ENCODE measurements at places on chromosomes 13 and 19.

GRCh38 chr19:4103080-4103433, 20.9 kb downstream of the MAP2K2 start:
- DNase-seq: no peak

DNA sequence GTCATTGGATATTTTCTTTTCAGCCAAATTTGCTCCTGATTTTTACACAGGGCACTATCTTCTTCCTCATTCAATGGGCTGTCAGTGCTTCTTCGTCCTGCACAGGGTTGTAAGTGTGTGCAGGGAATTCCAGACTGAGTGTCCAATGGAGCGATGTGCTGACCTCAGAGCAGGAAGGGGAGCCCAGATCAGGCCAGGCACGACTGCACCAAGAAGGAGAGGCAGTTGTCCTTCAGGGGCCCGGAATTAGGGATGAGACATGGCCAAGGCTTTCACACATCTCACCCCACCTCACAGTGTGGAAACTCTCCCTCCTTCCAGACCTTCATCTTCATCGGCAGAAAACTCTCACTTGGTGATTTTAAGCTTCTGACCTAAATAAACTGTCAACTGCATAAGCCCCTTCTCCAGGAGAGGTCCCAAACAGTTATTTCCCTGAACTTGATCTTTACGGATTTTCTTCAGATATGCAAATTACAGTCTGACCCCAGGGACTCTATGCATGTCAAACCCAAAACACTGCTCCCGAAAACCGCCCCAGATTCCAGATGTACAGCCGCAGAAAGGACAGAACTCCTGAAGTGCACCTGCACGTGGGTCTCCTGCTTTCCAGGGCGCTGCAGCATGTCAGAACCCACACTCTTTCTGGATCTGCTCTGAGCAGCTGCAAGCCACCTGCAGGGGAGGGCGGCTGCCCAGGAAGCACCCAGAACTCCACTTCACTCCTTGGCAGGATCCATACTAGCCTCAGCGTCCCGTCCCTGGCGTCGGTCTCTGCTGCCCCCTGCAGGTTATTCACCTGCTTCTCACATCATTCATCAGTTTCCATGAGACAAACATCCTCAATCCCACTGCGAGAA, 625 bp upstream of the ZNF20 start:
- peak; percentile 68 for DNase-seq

DNA sequence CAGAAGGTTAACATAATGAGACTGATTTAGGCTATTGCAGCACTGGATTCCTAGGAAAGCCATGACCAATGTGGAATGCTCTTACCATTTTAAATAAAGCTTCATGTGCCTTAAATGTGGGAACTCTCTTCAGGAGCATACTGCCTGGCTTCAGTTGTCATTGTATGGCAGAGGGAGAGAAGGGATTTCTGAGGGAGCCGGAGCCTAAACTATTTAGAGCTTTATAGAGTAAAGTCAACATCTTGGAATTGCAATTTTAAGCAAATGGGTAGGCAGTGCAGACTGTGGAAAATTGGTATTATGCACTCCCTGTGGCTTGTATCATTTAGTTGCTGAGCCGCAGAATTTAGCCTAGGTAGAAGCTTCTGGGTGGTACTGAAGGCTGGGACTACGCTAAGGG, 2041.4 kb downstream of the PCDH9 start:
- no peak for DNase-seq

DNA sequence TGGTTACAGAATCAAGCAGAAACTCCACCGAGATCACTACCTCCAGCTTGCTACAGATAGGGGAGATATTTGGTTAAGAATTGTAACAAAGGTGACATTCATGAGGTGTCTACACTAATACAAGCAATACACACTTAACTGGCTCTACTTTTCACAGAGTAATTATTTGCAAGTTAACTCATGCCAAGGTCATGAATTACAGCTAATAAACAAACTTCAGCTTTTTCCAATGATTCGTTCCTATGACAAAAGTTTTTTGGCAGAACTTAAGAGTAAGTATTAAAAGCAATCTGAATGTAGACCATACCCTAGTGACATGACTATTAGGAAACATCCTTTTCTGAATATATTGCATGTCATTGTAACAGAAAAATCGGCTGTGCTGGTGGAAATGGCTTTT, 72.1 kb downstream of the LHFPL6 start:
- DNase-seq: no peak

- no peak for DNase-seq
Measured at GRCh38 chr19:38044267-38045111, 137.5 kb downstream of the SIPA1L3 start.

DNA sequence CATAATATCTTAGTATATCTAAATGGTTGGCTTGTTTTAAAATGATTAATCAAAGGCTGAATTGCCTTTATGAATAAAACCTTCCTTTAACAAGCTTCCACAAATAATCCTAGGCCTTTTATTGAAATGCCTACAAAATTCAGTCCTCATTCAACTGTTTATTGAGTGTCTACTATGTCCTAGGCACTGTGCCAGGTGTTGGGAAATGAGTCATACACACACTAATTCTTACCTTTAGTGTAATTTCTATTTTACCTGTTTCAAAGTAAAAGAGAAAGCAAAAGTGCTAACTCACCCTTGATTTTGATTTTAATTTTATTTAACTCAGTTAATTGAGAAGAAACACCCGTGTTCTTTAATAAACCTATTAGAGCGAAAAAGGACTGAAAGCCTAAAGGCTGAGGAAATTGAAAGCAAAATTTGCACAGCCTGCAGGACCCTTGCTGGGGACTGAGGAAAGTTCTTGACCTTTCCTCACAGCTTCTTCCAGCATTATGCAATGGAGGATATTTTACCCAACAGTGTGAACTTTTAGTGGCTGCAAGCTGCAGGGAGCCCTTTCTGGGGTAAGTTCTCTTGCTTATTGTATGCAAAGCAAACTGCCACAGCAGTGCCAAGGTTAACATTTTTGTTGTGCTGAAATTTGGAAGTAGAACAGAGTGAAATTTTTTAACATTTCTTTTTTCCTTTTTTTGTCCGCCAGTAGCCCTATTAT, 83.1 kb downstream of the B3GLCT start:
- DNase-seq: no peak

GRCh38 chr19:1261798-1262622, 7.1 kb upstream of the CIRBP start:
- DNase-seq: no peak

GRCh38 chr13:21138561-21138960, 37.8 kb downstream of the SKA3 start:
- DNase-seq: no peak

DNA sequence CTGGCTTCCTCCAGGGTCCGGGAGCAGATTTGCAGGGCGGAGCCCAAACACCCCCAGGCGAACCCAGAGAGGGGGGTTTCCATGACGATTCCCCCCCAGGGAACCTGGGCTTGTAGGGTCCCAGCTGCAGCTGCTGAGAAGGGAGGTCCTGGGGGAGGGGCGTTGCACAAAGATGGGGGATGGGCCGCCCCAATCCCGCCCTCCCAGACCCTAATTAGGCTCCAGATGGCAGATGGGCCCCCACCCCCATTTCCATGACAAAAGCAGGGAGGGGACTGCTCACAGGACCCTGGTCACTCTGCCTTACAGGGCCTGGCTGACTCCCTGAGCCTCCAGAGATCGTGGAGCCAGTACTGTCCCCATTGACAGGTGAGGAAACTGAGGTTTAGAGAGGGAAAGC, 15.2 kb downstream of the ELAVL3 start:
- DNase-seq: no peak

- DNase-seq: no peak
Measured at GRCh38 chr13:84821261-84821660, 939.0 kb upstream of the SLITRK1 start.

GRCh38 chr13:104140552-104140951, 1074.3 kb upstream of the SLC10A2 start:
- no peak for DNase-seq

- DNase-seq: no peak
Measured at GRCh38 chr19:19747357-19748220, 14.7 kb upstream of the ZNF14 start.

DNA sequence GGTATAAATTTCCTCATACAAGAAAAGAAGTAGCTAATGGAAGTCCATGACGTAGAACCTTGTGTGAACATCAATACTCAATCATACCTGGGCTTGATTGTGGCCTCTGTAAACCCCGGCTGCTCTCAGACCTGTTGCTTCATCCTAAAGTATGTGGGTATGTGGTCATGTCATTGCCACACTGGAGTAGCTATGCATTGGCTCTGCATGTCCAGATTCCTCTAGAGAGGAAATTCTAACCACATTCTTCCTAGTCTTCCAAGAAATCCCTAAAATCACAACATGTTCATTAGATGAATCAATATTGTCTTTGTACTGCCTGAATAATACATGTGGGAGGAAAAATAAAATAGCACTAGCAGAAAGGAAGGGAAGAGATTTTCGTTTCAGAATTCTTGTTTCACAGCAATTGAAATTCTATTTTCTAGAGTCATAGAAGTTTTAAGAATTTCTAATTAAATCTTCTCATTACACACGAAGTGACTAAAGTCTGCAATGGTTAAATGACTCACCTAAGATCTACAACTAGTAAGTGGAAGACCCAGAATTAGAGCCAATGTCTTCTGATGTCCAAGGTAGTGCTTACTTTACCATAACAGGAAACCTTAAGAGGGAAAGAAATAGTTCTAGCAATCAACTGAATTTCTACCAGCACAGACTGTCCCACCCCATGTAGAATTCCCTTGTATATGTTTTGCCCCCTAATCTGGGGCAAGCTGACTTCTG, 28.0 kb downstream of the RXFP2 start:
- peak; percentile 68 for DNase-seq

DNA sequence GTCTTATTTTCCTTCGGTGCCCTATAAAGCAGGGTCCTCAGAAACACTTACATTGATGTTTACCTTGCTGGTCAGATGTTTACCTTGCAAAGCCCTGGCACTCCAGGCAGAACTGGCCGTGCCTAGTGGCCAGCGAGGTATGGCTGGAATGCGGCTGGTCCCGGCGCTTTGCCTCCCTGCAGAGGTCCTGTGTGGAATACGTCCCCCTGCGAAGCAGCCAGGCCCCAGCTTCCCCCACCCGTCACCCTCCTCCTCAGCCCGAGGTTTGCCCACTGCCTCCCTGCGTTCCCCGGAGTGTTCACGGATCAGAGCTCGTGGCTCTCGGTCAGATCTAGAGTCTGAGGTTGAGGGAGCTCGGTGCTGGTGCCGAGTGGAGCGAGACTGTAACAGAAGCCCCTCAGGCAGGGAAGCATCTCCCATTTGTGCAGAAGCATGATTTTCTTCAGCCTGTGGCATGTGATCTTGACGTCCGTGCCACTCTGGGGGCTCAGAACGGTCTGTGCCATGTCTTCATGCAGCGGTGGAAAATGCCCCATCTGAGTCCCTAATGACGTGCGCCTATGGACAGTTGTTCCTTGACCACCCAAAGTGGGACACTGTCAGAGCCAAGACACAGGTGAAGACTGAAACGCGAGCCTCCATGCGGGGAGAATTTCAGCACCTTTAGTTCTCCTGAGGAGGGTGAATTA, 54.8 kb upstream of the SOX1 start:
- DNase-seq: no peak

DNA sequence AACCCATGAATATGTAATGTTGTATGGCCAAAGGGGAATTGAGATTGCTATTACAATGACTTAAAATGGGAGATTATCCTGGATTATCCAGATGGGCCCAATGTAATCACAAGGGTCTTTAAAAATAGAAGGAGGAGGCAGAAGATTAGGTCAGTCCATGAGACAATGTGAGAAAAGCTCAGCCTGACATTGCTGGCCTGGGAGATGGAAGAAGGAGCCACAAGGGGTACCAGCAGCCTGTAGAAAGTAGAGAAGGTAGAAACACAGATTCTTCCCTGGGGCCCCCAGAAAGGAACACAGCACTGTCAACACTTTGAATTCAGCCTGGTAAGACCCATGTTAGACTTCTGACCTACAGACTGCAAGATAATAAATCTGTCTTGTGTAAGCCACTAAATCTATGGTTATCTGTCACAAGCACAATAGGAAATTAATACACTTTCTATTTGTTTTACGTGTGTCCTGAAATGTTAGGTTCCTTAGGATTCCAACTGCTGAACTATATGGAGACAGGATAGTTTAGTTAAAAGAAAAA, 132.9 kb upstream of the SERP2 start:
- no peak for DNase-seq

All from GM04504 (cell line).